GM23248 (cell line): ENCODE measurements at places on chromosomes 4 and X. TPM values are rescaled to one million over a fixed set of nuclear protein-coding genes. Genes with fewer than 3 reads are reported as not detected.

The TAPT1 gene
- 13.2 and 16.8 TPM in 2 replicates for total RNA-seq

The SH2D1A gene
- total RNA-seq: not detected in 2 replicates

The CT45A2 gene
- not detected in 2 replicates for total RNA-seq

The GSX2 gene
- total RNA-seq: not detected in 2 replicates

The RAB9B gene
- 0.89 and 1.5 TPM in 2 replicates for total RNA-seq

The DOK7 gene
- not detected in 2 replicates for total RNA-seq

The DRD5 gene
- not detected in 2 replicates for total RNA-seq

The CFP gene
- 1.4 TPM in 1 of 2 replicates, not detected in the other for total RNA-seq

- DNase-seq: no peak
- H3K4me1 ChIP-seq: no peaks in the 10 kb centered on the region
- no peak overlapping the region for H3K4me3 ChIP-seq
- no peak overlapping the region for H3K27ac ChIP-seq
- H3K27me3 ChIP-seq: no peaks in the 10 kb centered on the region
These were observed 111.8 kb upstream of the STIM2 start for GRCh38 chr4:26748811-26749210.

DNA sequence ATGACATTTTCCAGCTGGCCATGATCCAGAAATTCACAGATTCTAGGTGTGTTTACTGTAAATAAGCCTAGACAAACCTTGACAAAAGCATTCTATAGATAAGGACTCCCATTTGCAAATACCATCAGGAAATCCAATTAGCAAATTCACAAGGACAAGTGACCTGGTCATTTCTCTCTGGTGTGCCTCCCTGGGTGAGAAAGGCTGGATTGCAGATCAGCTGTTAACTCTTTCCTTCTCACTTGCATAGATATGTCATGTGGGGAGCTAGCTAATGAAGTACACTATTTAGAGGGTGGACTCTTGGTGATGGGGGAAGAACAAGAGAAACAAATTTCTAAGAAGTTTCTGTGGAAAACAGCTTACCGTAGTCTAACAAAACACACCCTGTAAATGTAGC is 58.9 kb downstream of the MOSPD2 start:
- H3K27ac ChIP-seq: no peak overlapping the region
- H3K27me3 ChIP-seq: no peaks in the 10 kb centered on the region
- H3K36me3 ChIP-seq: no peaks in the 10 kb centered on the region
- H3K4me3 ChIP-seq: no peak overlapping the region
- DNase-seq: no peak

DNA sequence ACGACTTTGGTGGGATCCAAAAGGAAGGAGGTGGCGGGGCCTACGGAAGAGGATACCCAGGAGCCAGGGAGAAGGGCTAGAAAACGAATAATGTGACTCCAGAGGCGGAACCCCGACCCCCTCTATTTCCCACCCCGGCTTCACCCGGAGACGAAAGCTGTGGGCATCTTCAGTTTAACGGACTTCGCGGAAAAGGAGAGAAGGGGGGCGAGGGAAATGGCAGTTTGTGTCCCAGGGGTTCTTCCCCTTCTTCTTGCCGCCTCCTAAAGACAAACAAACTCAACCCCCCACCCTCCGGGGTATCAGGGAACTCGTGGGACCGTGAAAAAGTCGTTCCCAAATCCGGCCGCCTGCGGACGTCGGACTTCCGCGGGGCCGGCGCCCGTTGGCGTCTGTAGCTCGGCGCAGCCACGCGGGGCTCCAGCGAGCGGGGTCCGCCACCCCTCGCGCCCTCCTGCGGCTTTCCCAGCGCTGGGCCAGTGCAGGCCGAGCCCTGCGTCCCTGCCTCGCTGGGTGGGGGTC is 3.6 kb upstream of the LEF1 start:
- H3K27ac ChIP-seq: no peak overlapping the region
- H3K36me3 ChIP-seq: no peaks in the 10 kb centered on the region
- H3K27me3 ChIP-seq: peaks cover 69% of the 10 kb centered on the region

GRCh38 chr4:98242538-98242937 is 18.6 kb upstream of the RAP1GDS1 start:
- H3K4me3 ChIP-seq: no peak overlapping the region
- no peaks in the 10 kb centered on the region for H3K36me3 ChIP-seq
- H3K4me1 ChIP-seq: no peaks in the 10 kb centered on the region
- no peak for DNase-seq

DNA sequence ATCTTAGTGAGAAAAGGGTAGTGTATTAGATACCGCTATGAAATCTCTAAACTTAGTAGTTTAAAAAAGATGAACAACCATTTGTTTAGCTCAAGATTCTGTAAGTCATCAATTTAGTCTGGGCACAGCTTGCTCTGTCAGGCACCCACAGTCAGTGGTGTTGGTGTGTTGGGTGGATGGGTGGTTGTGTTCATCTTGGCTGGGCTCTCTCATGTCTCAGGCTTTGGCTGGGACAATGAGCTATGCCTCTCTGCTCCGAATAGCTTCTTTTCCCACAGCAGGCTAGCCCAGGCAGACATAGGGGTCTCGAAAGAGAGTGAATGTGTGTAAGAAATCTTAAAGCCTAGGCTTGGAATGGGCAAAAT is 127.0 kb upstream of the GATB start:
- H3K36me3 ChIP-seq: no peaks in the 10 kb centered on the region
- peaks cover 3% of the 10 kb centered on the region; the same call in 1 of the 2 replicates for H3K4me1 ChIP-seq
- 0 out of 2 replicates have a peak, but pooled peaks cover 2% of the 10 kb centered on the region for H3K27me3 ChIP-seq
- no peak overlapping the region for H3K4me3 ChIP-seq
- no peak overlapping the region for H3K27ac ChIP-seq
- no peak for DNase-seq

DNA sequence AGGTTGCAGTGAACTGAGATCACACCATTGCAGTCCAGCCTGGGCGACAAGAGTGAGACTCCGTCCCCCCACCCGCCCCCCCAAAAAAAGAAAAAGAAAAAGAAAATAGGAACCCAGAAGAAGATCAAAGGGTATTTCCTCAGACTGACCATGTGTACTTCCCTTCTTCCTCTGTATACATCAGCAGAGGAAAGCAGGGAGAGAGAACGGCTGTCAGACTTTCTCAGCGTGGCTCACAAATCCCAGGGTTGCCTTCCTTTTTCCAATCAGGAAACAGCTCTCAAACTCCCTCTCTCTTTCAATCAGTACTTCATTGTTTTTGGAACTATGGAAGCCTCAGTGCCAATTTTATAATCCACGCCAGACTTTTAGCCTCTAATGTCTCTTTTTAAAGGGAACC is 59.1 kb downstream of the CHRNA9 start:
- H3K4me3 ChIP-seq: no peak overlapping the region
- no peak for DNase-seq
- 0 out of 2 replicates have a peak, but pooled peaks cover 3% of the 10 kb centered on the region for H3K27me3 ChIP-seq
- H3K4me1 ChIP-seq: no peaks in the 10 kb centered on the region

- H3K4me1 ChIP-seq: no peaks in the 10 kb centered on the region
- no peaks in the 10 kb centered on the region for H3K36me3 ChIP-seq
- H3K27ac ChIP-seq: no peak overlapping the region
- no peaks in the 10 kb centered on the region for H3K27me3 ChIP-seq
- DNase-seq: no peak
- no peak overlapping the region for H3K4me3 ChIP-seq
These were observed 275.2 kb downstream of the EVC2 start for GRCh38 chr4:5433196-5433595.

- no peaks in the 10 kb centered on the region for H3K4me1 ChIP-seq
- DNase-seq: peak; percentile 7
- no peaks in the 10 kb centered on the region for H3K27me3 ChIP-seq
- no peak overlapping the region for H3K4me3 ChIP-seq
These were observed 87.6 kb upstream of the GABRG1 start for GRCh38 chr4:46211406-46211805.

GRCh38 chr4:145130130-145130529 is 32.0 kb downstream of the ABCE1 start:
- no peak for DNase-seq
- H3K4me3 ChIP-seq: no peak overlapping the region
- H3K4me1 ChIP-seq: peaks cover 30% of the 10 kb centered on the region

DNA sequence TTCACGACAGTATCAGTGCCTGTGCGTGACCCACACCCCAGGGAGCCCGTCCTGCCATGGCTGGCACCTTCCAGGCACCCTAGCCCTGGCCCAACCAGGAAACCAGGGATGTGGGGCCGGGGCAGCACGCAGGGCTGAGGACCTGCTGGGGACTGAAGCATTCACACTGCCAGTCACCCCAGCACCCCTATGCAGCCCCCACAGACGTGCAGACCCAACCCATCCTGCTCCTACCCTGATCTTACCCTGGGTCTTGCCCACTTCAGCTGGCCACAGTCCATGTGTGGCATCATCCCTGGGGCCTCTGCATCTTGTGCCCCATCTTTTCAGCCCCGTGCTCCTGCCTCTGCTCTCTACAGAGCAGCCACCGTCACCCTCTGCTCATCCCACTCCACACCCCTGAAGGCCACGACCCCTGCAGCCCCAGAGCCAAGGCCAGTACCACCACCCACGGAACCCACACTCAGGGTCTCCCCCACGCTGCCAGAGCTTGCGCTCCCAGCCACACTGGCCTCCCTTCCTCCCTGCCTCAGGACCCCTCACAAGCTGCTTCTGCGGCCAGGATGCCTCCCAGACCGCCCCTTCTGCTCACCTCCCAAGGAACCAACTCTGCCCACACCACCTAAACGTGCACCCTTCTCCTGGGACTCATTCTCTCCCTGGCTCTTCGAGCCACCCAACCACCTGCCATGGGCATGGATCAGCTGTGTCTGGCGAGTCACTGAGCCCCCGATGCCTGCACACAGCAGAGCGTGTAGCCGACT is 25.6 kb downstream of the GAK start:
- DNase-seq: no peak
- no peaks in the 10 kb centered on the region for H3K27me3 ChIP-seq
- no peaks in the 10 kb centered on the region for H3K4me1 ChIP-seq
- H3K4me3 ChIP-seq: no peak overlapping the region
- no peaks in the 10 kb centered on the region for H3K36me3 ChIP-seq

DNA sequence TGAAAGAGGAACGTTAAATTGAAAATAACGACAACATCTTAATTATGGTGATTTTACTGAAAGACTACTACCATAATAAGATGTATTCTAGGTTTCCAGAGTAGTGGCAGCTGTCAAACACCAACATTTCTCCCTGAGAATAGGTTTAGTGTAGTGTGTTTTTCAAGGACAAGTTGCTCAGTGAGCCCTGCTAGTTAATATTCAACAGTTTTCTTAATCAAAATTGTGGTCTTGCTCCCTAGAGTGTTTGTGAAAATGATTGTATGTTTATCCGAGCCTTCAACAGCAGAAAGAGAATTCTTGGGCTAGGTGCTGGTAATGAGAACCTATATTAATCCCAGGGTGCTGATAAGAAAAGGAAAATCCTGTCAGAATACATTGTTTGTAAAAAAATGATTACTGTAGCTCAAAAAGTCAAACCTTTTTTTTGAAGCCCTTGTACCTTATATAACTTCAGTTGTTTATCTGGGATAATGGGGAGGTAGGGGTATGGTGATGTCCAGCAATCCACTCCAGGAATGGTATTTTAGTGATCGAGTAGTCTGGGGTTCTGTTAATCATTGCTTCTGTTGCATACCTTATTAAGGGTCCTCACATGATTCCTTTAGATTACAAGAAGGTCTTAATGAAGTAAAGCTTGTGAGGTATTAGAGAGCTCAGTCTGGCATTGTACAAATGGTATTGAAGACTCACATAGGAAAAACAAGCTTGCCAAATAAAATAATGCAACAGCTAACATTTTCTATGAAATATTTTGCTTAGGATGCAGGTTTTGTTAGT is 110.7 kb downstream of the CCSER1 start:
- DNase-seq: no peak
- no peaks in the 10 kb centered on the region for H3K27me3 ChIP-seq
- no peak overlapping the region for H3K27ac ChIP-seq
- H3K36me3 ChIP-seq: no peaks in the 10 kb centered on the region
- H3K4me1 ChIP-seq: no peaks in the 10 kb centered on the region

GRCh38 chr4:152460488-152460887 is 75.4 kb downstream of the FBXW7 start:
- DNase-seq: peak; percentile 82
- no peak overlapping the region for H3K4me3 ChIP-seq
- H3K4me1 ChIP-seq: peaks cover 19% of the 10 kb centered on the region
- H3K27ac ChIP-seq: no peak overlapping the region
- no peaks in the 10 kb centered on the region for H3K36me3 ChIP-seq
